Central memory CD8-positive, alpha-beta T cell (primary cell): ENCODE measurements at places on chromosomes 12 and 14.
A peak's percentile ranks its signal among the peaks of the same experiment; 100 is the strongest.

DNA sequence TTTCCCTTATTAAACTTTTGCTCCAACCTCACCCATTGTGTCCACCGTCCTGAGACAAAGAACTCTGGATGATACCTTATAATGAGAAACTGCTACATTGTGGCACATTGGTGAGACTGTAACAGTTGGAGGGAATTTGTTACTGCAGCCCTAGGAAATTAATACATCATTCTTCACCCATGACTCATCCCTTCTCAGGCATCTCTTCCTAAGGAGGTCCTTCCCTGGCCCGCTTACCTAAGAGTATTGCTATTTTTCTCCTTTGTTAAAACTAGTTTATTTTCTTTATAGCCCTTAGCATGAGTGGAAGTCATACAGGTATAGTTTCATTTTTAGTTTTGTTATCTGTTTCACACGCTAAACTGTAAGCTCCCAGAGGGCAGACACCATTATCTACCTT, 87.1 kb downstream of the TMEM260 start:
- H3K36me3 ChIP-seq = no peaks in the 10 kb centered on the region
- H3K4me3 ChIP-seq = no peak overlapping the region
- no peak for DNase-seq
- H3K27me3 ChIP-seq = peaks cover 23% of the 10 kb centered on the region
- no peaks in the 10 kb centered on the region for H3K4me1 ChIP-seq

DNA sequence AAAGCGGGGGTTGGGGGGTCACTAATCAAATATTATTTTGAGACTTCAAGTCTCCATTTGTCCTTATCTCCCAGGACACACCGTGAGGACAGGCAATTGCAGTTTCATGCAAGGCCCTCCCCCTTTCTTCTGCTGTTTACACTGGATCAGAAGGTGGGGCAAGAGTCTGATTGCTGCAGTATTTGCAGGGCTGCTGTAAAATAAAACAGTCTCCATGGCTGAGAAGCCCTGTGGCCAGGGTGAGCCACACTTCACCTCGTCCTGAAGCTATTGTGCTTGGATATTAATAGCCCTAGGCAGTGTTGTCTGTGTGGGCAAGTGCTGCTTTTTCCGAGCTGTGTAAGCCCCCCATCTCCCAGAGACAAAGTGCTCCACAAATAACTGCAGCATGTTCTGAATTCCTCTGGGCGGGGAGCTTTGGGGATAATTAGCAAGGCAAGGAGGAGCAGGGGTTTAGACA, 187.4 kb upstream of the NTF3 start:
- no peak overlapping the region for H3K27ac ChIP-seq
- H3K36me3 ChIP-seq = no peaks in the 10 kb centered on the region
- H3K4me1 ChIP-seq = no peaks in the 10 kb centered on the region
- H3K27me3 ChIP-seq = no peaks in the 10 kb centered on the region
- no peak for DNase-seq

DNA sequence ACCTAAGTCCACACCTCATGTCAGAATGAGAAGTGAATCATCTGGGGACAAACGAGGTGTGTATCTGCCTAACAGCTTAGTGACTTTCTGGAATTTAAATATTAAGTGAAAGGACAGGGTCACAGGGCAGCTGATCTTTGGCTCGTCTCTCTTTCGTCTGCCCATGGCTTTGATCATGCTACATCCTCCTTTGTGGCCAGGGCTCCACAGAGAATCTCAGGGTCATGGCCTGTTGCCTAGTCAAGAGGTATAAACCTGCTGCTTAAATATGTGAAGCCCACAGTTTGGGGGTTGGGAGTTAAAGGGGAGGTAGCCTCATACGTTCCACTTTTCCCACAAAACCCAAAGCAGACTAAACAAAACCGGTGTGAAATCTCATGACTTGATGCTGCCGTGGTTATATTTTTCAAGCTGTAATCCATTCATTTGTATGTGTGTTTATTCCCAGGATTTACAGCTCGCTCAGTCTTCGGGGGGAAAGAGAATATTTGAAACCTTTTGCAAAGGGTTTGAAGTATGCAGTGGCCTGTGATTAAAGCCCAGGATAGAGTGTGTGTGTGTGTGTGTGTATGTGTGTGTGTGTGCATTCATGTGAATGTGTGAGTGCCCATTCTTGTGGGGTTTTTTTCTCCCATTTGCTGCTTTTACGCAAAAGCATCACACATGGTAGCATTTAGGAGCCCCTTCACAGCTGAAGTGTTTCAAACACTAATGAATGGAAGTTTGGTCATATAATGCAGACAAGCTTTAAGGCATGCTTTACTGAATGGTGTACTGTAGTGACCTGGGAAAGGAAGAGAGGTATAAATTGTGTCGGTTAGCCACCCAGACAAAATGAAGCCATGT, 137.1 kb downstream of the HMGA2 start:
- H3K36me3 ChIP-seq = no peaks in the 10 kb centered on the region
- H3K4me3 ChIP-seq = no peak overlapping the region
- H3K27ac ChIP-seq = no peak overlapping the region
- DNase-seq = no peak
- H3K4me1 ChIP-seq = no peaks in the 10 kb centered on the region
- H3K27me3 ChIP-seq = peaks cover 49% of the 10 kb centered on the region

DNA sequence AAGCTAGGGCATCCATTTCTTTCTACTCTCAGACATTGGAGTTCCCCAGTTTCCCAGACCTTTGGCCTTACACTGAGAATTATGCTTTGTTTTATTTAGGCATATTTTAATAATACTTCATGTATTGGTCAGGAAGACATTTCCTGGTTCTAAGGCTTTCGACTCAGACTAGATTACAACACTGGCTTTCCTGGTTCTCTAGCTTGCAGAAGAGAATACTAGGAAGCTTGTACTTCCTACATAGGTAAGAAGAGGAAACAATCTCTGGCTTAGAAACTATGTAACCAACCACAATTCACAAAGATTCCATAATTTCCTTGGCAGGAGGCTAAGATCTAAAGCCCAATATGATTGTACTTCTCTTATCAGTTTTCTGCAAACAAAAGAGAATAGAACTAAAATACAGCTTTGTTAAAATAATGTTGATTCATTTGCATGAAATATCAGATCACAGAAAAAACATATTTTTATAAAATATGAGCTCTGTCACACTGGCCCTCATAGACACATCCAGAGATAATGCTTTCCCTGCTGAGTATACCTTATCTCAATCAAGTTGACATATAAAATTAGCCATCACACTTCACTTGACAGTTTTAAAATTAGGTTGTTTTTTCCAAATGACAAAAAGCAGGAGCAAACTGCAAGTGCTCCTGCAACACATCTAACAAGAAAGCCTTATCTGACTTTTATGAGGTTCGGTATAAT, 30.5 kb downstream of the CLEC2D start:
- no peaks in the 10 kb centered on the region for H3K27me3 ChIP-seq
- H3K4me1 ChIP-seq = peaks cover 53% of the 10 kb centered on the region
- no peak overlapping the region for H3K4me3 ChIP-seq
- peak overlapping the region; percentile 58 for H3K27ac ChIP-seq

- no peak overlapping the region for H3K4me3 ChIP-seq
- peaks cover 16% of the 10 kb centered on the region for H3K27me3 ChIP-seq
- peaks cover 37% of the 10 kb centered on the region for H3K4me1 ChIP-seq
- DNase-seq = no peak
- no peak overlapping the region for H3K27ac ChIP-seq
These were observed 2.8 kb upstream of the KRT1 start for GRCh38 chr12:52682938-52683574.

- peaks cover 66% of the 10 kb centered on the region for H3K27me3 ChIP-seq
- H3K4me3 ChIP-seq = no peak overlapping the region
- H3K36me3 ChIP-seq = peaks cover 12% of the 10 kb centered on the region
- no peak for DNase-seq
- no peak overlapping the region for H3K27ac ChIP-seq
- H3K4me1 ChIP-seq = no peaks in the 10 kb centered on the region
These were observed 45.9 kb downstream of the LGMN start for GRCh38 chr14:92702441-92702918.

GRCh38 chr14:92460916-92461579, 52.5 kb upstream of the RIN3 start:
- H3K4me3 ChIP-seq = peak overlapping the region; percentile 56
- H3K27ac ChIP-seq = peak overlapping the region; percentile 85
- no peaks in the 10 kb centered on the region for H3K27me3 ChIP-seq
- no peaks in the 10 kb centered on the region for H3K36me3 ChIP-seq
- H3K4me1 ChIP-seq = peaks cover 36% of the 10 kb centered on the region
- DNase-seq = no peak

GRCh38 chr12:108337235-108338223, 1.6 kb downstream of the CMKLR1 start:
- H3K27me3 ChIP-seq = peaks cover 25% of the 10 kb centered on the region
- peaks cover 30% of the 10 kb centered on the region for H3K4me1 ChIP-seq
- peak overlapping the region; percentile 63 for H3K27ac ChIP-seq
- peaks cover 1% of the 10 kb centered on the region for H3K36me3 ChIP-seq
- peak overlapping the region; percentile 79 for H3K4me3 ChIP-seq

DNA sequence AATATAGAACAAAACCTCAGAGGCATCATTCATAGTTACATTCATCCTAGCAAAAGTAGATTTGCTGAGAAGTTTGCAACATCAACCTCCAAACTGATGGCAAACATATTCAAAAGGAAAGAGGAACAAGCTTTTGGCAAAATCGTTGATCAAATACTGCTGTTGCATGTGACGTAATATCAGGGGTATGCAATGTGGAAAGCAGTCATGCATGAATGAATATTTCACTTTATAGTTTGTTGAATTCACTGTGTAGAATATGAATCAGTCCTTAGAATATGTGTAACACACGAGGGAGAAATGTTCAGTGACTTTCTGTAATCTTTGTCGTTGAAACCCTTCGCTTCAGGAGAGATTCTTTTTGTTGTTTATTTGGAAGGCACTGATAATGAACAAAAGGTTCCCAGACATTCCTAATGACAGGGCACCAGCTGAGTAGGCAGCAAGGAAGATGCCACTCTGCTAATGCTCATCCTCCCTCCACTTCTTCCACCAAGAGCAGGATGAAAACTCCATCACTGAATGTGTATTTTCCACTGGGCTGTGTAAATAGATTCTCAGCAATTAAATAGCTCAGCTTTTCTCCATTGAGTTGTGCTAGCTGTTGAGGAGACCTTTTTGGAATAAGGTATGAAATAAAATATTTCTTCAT, 126.1 kb downstream of the PELI2 start:
- no peak overlapping the region for H3K27ac ChIP-seq
- no peak overlapping the region for H3K4me3 ChIP-seq
- peaks cover 2% of the 10 kb centered on the region for H3K36me3 ChIP-seq
- H3K4me1 ChIP-seq = no peaks in the 10 kb centered on the region

DNA sequence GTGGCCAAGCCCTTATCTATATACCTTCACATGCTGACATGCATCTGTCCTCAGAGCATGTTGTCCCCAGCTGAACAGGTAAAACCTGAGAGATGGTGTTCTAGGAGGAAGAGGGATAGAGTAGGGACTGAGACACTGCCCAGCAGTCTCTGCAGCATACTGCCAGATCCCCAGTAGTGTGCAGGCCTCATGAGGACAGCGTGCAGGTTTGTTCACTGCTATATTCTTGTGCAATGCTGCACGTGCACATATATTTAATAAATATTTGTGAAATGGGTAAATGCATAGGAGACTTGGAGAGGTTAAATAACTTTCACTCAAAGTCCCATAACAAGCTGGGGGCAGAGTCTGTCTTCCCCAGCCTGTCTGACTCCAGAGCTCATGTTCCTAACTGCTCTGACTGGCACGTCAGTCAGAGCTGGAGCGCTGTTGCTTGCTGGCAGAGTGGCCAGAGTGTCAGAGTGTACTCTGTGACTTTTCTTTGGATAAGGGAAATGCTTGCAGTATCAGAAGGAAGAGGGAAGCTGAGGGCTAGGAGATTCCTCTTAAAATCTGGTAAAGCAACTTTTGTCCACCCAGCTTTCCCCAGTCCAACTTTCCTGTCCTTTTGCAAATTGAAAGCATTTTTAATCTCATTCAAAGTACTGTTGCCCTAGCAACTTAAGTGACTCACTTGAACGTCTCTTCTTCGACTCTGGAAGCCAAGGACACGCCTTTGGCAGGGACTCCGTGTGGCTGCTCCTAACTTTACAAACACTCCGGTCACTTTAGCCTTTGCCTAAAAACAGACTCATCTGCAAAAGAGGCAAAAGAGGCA, 14.9 kb upstream of the POLR3B start:
- peaks cover 38% of the 10 kb centered on the region for H3K36me3 ChIP-seq
- no peak overlapping the region for H3K27ac ChIP-seq
- no peak for DNase-seq
- no peak overlapping the region for H3K4me3 ChIP-seq

DNA sequence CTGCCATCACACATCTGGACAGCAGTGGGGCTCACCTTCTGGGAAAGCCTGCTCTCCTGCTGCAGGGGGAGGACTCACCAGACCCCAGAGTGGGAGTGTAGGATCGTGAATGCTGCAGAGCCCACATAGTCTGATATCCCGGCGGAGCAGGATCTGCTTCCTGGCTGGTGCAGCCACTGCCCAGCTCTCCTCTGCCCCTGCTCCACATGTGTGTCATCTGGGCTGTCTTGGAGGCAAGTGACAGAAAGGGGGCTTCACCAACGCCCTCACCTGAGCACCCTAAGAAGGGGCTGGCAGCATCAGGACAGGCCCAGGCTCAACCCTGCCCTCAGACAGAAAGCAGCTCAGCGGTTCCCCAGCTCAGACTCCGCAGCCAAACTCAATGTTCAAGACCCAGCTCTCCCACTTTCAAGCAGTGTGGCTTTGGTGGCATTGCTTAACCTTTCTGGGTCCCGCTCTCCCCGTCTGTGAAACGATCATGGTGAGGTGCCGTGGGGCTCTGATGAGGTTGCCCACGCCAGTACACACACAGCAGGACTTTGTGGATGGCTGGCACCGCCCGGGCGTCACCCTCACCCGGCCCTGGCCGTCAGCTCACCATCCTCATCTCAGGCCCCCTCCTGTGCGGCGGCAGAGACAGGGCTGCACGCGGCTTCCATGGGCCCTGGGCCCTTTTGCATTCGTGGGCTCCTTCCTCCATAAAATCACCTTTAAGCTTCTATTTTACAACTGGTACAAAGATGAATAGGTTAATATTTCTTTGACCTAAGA, 91.0 kb upstream of the SFSWAP start:
- no peak for DNase-seq
- peaks cover 36% of the 10 kb centered on the region for H3K27me3 ChIP-seq
- H3K36me3 ChIP-seq = peaks cover 2% of the 10 kb centered on the region
- no peaks in the 10 kb centered on the region for H3K4me1 ChIP-seq
- H3K4me3 ChIP-seq = no peak overlapping the region

DNA sequence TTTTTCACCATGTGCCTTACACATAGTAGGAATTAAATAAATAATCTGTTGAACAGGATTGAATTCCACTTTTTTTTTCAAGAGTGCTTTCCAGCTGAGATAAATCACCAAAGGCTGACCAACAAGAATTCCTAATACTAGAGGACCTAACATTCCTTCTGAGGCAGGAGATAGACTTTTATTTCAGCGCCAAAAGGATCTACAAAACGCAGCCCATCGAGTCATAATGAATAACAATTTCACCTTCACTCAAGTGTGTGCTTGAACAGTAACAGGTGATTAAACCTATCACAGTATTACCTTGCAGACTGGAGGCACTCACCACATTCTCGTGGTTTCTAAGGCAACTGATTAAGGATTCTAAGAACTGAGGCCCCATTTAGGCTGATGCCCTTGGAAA, 224.3 kb upstream of the ATP2B1 start:
- H3K4me3 ChIP-seq = no peak overlapping the region
- peaks cover 3% of the 10 kb centered on the region for H3K36me3 ChIP-seq
- peaks cover 13% of the 10 kb centered on the region for H3K4me1 ChIP-seq
- no peak for DNase-seq
- H3K27me3 ChIP-seq = no peaks in the 10 kb centered on the region
